Putamen (tissue), 1 donor: ENCODE measurements at places on chromosomes 6 and 20.

GRCh38 chr6:10528158-10528981 is 7.2 kb downstream of the GCNT2 start:
- no peak for DNase-seq

GRCh38 chr6:87494761-87495422 is 22.1 kb downstream of the SLC35A1 start:
- no peak for DNase-seq

GRCh38 chr6:92589996-92590395 is 829.4 kb downstream of the EPHA7 start:
- DNase-seq: no peak

DNA sequence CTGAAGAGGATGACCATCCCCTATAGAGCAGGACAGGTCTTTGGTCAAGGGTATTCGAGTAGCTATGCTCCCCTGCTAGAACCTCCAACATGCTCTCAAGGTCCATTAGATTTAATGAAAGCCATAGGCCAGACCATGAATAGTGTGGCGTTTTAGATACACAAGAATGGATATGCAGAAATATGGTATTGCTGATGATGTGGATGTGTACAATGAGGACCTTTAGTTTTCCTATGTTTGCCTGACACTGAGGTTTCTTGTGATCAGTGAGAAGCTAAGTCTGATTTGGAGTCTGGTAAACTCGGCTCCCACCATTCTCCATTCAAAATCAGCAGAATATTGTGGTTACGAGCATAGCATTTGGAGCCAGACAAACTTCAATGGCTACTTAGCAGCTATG is 125.6 kb downstream of the TSHZ2 start:
- no peak for DNase-seq

GRCh38 chr20:33401921-33402369 is 626 bp upstream of the CDK5RAP1 start:
- DNase-seq: no peak

DNA sequence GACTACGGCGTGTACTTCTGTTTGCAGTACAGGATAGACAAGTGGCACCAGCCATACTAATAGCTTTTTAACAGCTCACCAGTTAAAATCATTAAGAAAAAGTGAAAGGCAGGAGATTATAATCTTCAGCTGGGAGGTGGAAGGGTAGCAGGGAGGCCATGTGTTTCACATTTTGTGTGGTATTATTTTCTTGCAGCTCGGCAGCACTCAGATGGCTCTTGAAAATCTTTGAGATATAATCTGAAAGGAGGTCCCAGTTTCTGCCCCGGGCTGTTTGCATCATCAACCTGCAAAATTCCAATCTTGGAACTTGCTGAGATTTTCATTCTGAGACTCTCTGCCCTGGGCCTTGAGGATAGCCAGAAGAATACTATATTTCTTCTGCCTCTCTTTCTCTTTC is 87.5 kb upstream of the HDAC2 start:
- no peak for DNase-seq

- peak; percentile 50 for DNase-seq
Observed at GRCh38 chr6:150417899-150418826, 49.4 kb downstream of the IYD start.

DNA sequence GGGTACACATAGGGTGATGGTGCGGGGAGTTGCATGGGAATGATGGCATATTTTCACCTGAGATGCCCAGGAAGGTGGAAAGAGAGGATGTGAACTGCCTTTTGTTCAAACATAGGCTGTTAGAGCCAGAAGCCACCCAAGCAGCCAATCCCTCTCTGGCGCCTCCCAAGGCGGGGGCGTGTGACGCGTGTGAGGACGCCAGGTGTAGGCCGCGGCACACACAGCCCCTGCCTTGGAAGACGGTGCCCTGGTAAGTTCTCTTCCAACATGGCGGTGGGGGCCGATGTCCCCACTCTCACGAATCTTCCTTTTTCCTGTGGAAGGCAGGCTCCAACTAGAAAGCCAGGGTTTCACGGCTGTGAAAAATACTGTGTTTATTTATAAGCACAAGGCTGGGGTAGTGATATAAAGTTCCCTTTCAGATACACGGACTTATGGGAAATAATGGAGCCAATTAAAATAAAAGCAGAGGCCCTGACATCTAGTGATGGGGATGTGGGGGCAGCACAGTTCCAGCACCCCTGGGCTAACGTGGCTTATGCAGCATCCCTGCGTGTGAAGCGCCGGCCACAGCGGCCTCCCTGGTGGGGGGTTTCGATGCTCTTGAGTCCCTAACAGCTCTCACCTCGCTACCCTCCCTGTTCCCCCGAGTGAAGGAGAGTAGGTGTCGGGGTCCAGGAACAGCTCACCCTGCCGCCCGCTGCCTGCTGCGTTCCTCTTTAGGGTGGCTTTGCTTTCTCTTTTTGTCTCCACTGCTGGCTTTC is 28.3 kb downstream of the CDH4 start:
- DNase-seq: no peak

DNA sequence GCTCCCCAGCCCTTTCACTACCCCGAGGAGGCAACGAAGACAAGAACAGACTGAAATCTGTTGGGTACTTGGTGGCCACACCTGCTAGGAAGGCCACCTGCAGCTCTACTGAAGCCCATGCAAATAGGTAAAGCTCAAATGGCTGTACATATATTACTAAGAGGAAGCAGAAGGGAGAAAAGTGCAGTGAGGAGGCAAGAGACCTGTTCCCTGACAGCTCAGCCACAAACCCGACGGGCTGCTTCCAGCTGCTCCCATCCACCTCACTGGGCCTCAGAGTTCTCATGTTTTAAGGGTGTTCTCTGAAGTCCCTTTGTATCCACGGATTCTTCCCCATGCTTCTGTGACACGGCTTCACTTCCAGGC is 24.6 kb downstream of the TRAM2 start:
- DNase-seq: no peak

GRCh38 chr6:111985202-111985731 is 68.6 kb upstream of the CCN6 start:
- DNase-seq: no peak

DNA sequence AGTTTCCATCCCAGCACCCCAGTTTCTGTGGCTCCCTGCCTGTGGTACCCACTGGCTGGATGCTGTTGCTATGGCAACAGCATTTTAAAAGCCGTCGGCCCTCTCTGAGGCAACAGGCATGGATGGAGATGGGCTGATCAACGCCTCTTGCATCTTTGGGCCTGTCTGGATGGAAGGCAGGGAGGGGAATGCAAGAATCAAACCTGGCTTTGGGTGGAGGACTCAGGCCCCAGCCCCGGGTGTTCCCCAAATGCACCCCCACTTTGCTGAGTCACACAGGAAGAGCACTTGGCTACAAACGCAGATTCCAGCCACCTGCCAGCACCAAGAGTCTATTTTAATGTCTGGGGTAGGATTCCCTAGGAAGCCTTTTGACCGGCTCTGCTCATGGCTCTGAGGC is 45.7 kb upstream of the TGM2 start:
- no peak for DNase-seq

- DNase-seq: no peak
Observed at GRCh38 chr6:42727627-42728026, 5.2 kb upstream of the PRPH2 start.

- no peak for DNase-seq
Observed at GRCh38 chr20:21820688-21821087, 115.2 kb downstream of the PAX1 start.

- no peak for DNase-seq
Observed at GRCh38 chr6:116596815-116597214, 19.5 kb upstream of the RSPH4A start.
